Naive thymus-derived CD8-positive, alpha-beta T cell (primary cell): ENCODE measurements at places on chromosomes 2 and 18. TPM values are rescaled to one million over a fixed set of nuclear protein-coding genes. Genes with fewer than 3 reads are reported as not detected.

The RUFY4 gene
- 1.5 TPM for total RNA-seq

The OXER1 gene
- not detected for total RNA-seq

The CTAGE1 gene
- total RNA-seq, result not detected

The RBMS1 gene
- 106 TPM for total RNA-seq

The ABCG5 gene
- total RNA-seq, result not detected

The SULT6B1 gene
- not detected for total RNA-seq
